ENCODE measurements at places on chromosomes 4 and X.

- no peak for DNase-seq
Observed at GRCh38 chrX:11334165-11334564, 41.0 kb downstream of the AMELX start.

DNA sequence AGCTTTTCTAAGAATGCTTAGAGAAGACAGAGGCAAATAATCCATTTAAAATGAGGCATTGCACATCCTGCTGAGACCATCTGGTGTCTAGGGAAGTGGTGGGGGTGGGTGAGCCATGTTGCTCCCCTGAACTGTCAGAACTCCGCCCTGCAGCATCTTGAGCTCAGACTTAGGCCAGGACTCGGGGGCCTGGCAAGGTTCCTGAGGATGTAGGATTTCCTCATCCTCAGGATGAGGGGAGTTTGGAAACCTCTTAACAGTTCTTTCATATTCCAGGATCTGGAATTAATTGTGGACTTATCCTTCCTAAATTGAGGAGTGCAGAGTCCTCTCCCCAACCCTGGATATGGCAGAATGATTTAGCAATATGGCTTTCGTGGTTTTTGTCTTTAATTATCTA is 6.6 kb downstream of the TLL1 start:
- DNase-seq: no peak

- no peak for DNase-seq
Observed at GRCh38 chr4:10173754-10174749, 57.5 kb upstream of the WDR1 start.

DNA sequence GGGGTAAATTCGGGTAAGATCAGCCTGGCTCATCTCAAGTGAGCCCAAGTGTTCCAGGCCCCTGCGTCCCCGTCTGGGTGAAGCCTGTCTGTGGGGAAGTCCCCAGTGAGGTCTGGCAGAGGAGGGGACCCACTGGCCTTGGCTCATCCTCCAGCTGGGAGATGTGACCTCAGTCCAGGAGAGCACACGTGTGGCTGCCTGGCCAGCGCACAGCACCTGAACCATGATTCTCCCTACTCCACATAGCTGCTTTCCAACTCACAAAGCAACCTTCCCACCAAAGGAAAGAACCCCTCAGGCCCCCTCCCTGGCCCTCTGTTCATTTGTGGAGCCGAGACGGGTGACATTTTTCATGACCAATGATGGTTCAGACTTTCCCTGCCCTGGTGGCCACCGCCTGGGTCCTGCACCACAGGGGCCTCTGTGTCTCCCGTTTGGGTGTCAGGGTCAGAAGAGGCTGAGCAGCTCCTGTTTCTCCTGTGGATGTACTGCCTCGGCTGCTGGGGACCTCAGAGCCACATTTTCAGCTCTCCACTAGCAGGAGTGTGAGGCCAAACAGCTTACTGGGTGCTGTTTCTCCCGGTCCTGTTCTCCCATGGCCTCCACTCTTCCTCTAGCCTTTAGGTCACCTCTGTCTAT is 111.4 kb downstream of the CPZ start:
- DNase-seq: no peak

- no peak for DNase-seq
Observed at GRCh38 chrX:103927030-103927429, 35.4 kb upstream of the TMSB15B start.

DNA sequence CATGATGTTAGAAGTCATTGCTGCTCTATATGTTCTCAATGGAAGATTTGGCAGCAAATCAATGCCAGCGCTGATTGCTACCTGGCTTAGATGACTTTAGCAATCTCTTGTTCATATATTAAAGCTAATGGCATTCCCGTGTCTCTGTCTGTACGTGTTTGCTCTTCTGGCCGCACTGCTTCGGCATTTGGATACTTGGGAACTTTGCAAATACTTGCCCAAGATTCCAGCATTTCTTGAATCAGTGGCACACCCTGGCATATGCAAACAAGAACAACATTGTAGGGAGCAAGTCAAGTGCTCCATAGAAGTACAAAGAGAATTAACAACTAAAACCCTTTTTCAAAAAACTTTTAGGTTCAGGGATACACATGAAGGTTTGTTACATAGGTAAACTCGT is 128.9 kb upstream of the TMEM164 start:
- DNase-seq: no peak

GRCh38 chr4:36351082-36351666 is 69.8 kb downstream of the DTHD1 start:
- DNase-seq: no peak

DNA sequence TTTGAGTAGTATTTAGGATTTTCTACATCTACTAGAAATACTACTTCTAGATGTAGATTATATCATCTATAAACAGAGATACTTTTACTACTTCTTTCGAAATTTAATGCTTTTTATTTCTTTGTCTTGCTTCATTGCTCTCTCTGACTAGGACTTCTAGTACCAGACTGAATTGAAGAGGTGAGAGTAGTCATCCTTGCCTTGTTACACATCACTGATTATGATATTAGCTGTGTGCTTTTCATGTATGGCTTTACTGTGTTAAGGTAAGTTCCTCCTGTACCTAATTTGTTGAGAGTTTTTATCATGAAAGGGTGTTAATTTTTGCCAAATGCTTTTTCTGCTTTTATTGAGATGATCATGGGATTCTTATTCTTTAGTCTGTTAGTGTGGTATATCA is 19.6 kb upstream of the IL2 start:
- no peak for DNase-seq

DNA sequence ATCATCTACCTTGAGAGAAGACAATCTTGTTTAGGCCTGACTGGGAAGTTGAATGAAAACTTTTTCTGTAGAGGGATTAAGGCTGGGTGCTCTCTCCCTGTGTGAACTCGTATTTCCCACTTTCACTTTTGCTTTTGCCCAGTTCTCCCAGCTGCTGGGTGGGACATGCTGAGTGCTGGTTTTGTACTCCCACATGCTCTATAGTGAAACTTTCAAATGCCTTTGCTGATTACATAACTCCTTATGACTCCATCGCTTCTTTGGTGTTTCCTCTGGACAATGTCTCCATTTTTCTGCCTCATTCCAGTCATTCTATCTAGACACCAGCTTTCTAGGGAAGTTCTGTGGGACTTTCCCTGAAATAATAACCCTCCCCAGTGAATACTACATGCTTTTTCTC is 100.5 kb downstream of the CLNK start:
- peak; percentile 25 for DNase-seq

- DNase-seq: peak; percentile 33
Observed at GRCh38 chrX:3820167-3820566, 106.7 kb upstream of the PRKX start.

DNA sequence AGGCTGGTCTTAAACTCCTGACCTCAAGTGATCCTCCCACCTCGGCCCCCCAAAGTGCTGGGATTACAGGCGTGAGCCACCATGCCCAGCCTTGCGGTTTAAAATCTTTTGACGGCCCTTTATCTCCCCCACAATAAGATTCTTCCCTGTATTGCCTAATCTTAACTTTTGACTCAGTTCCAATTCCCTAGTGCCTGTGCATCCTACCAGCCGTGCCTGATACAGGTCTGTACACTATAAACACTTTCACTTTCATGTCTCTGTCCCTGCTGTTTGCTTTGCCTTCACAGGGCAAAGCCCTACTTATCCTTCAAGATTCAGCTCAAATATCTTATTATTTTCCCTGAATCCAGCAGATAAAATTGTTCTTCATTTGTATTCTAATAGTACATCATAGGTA is 74.6 kb downstream of the WDR44 start:
- no peak for DNase-seq

DNA sequence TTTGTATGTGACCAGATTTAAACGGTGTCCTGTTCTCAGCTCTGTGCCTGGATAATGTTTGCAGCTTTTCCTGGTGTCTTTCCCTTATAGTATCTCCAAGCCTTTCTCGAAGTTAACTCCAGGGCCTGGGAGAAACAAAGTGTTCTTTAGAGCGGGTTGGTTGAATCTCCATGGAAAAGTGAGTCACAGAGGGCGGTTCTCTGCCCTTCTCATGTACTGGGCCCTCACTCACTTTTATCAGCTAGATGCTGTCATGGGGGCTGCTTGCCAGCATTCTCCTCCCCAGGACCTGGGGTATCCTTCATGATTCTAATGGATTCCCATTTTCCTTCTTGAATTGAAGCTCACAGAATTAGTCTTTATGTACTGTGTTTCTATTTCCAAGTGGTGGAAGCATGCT is 46.1 kb upstream of the MAGEC2 start:
- no peak for DNase-seq

GRCh38 chr4:2570551-2571222 is 34.2 kb downstream of the FAM193A start:
- DNase-seq: no peak

DNA sequence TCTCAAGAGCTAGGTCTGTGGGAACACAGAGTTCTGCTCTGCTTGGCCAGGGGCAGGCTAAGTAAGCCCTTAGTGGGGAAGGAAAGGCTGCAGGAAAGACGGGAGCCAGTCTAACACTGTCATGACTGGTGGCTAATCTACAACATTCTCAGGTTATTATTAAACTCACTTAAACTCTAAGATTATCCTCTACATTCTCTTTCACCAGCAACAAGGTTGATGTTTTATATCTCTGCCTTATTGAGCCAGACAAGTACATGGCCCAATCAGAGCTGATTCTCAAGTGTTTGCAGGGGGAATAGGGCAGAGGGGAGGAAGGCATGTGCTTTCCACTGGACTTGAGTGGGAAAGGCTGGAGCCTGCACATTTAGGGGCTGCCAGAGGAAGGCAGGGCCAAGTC is 50.9 kb upstream of the FAM241A start:
- DNase-seq: no peak

GRCh38 chrX:129875669-129876068 is 30.3 kb upstream of the UTP14A start:
- peak; percentile 43 for DNase-seq

- DNase-seq: no peak
Observed at GRCh38 chr4:139971111-139971510, 182.9 kb downstream of the MAML3 start.

DNA sequence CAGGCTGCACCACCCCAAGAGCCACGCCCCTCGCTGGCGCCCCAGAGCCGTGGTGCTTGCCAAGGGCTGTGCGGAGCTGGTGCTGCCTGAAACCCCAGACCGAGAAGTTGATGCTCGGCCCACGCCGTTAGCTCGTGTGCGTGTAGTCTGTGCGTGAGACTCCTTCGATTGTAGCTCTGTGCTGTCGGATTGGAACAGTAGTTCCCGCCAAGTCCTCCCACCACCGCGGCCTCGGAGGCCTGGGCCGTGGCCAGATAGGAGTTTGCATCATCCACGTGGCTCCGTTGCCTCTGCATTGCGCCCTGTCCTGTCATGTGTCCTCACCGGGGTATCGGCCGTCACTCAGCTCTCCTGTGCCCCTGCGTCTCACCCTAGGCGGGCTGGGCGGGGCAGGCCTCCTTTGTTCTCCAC is 24.2 kb downstream of the TNIP2 start:
- DNase-seq: no peak

- no peak for DNase-seq
Observed at GRCh38 chr4:155572106-155572703, 94.4 kb upstream of the GUCY1A1 start.

DNA sequence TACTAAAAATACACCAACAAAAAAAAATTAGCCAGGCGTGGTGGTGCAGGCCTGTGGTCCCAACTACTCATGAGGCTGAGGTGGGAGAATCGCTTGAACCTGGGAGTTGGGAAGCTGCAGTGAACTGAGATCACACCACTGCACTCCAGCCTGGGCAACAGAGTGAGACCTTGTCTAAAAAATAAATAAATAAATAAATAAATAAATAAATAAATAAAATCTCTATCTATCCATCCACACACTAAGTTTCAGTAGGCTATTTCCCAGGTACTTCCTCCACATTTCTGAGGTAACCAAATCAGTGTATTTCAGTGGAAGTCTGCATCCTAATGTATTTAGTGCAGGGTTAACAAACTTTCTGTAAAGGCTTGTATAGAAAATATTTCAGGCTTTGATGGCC is 10.9 kb downstream of the ABRAXAS1 start:
- DNase-seq: no peak

- DNase-seq: peak; percentile 83
Observed at GRCh38 chr4:14856062-14856933, 146.0 kb upstream of the CPEB2 start.

DNA sequence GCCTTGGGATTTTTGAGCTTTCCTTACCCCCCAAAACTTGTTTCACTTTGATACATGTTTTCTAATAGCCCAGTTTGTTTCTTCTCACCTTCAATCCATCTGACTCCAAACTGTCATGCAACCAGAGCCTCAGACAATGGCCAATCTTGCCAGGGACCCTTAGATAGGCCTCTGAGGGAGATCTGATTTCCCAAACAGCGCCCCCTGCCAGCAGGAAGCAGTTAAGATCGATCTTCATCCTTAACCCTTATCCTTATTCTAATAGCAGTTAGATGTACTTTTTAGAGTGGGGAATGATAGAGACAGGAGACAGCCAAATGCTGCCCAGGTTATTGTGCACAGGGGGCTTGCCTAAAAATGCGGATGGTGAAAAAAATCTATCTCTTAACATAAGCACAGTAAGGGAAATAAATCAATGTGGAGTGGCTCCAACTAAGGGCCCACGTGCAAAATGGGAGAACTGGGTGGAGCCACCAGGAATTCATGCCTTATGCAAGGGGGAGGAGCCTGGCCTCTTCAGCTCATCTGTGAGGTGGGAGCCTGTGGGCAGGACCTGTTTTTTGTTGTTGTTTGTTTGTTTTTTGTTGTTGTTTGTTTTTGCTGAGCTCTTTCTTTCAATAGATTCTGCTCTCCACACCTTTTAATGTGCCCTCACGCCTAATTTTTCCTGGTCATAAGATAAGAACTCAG is 833.6 kb upstream of the AGA start:
- no peak for DNase-seq

DNA sequence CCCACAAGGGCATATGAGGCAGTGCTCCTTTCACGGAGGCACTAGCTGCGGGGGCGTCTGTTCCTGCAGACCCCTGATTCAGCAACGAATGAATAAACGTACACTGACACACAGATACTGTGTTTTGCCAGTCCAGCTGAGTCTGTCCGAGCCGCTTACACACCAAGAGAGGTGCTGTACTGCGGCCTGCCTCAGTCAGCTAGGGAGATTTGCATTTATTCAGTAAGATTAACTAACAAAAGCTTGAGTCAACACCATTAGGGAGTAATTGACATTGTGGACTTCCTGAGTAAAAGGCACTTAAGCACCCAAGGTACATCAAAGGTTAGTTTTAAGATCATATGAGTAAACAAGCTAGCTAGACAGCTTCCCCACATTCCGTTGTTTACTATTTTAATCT is 31.0 kb upstream of the BEX4 start:
- DNase-seq: no peak

DNA sequence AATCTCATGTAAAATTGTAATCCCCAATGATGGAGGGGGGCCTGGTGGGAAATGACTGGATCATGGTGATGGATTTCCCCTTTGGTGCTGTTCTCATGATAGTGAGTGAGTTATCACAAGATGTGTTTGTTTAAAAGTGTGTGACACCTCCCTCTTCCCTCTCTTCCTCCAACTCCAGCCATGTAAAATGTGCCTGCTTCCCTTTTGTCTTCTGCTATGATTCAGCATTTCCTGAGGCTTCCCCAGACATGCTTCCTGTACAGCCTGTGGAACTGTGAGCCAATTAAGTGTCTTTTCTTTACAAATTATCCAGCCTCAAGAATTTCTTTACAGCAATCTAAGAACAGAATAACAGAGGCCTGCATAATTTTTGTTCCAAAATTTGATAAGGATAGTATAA is 85.2 kb downstream of the ANAPC10 start:
- no peak for DNase-seq

All from AG09309 (cell line).